ENCODE measurements at places on chromosomes 7 and 10.

DNA sequence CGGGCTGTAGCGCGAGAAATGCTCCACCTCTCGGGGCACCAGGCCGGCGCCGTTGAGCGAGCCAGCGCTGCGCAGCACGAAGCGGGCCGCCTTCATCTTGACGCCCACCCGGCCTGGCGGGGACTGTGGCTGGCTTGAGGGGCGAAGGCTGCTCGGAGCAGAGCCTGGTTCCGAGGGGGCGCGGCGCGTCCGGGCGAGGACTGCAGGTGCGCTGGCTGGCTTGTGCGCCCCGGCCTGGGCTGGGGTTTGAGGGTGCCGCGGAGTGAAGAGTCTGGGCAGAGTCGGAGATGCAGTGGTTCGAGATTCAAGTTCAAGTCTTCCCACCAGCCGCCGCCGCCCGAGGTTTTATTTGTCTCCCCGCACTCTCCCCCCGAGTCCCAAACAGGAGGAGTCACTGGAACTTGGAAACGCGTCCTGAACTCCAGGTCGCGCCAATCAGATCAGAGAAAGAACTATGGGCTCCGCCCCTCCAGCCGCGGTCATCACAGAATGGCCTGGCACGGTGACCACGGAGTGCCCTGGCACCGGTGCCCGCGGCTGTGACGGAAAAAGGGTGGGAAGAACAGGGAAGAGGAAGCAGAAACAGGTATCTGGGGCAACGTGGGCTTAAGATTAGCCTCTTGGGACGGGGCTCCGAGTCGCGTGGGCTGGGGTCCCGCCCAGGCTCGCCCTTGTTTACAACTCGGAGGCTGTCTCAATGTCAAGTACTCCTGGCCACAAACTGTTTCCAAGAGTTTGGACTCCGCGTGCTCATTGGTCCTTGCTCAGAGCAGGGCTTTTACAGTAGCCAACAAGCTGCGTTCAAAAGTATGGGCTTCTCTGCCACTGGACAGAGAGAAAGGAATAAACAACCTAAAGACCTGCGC, at the start of gene PDK4:
Gene PDK4 (minus strand): TSS at position 319 of the 866 bp plus-strand sequence. CDS start 223 bp downstream, at position 96.
- no peak for DNase-seq

GRCh38 chr7:42790196-42790595, 121.7 kb downstream of the C7orf25 start:
- no peak for DNase-seq

GRCh38 chr7:138431517-138431916, 28.5 kb upstream of the TRIM24 start:
- DNase-seq = no peak

DNA sequence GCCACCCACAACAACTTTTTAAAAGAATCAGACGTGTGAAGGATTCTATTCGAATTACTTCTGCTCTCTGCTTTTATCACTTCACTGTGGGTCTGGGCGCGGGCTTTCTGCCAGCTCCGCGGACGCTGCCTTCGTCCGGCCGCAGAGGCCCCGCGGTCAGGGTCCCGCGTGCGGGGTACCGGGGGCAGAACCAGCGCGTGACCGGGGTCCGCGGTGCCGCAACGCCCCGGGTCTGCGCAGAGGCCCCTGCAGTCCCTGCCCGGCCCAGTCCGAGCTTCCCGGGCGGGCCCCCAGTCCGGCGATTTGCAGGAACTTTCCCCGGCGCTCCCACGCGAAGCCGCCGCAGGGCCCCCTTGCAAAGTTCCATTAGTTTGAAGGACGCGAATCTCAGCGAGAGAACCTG, 461 bp upstream of the HTRA1 start:
- DNase-seq = no peak

DNA sequence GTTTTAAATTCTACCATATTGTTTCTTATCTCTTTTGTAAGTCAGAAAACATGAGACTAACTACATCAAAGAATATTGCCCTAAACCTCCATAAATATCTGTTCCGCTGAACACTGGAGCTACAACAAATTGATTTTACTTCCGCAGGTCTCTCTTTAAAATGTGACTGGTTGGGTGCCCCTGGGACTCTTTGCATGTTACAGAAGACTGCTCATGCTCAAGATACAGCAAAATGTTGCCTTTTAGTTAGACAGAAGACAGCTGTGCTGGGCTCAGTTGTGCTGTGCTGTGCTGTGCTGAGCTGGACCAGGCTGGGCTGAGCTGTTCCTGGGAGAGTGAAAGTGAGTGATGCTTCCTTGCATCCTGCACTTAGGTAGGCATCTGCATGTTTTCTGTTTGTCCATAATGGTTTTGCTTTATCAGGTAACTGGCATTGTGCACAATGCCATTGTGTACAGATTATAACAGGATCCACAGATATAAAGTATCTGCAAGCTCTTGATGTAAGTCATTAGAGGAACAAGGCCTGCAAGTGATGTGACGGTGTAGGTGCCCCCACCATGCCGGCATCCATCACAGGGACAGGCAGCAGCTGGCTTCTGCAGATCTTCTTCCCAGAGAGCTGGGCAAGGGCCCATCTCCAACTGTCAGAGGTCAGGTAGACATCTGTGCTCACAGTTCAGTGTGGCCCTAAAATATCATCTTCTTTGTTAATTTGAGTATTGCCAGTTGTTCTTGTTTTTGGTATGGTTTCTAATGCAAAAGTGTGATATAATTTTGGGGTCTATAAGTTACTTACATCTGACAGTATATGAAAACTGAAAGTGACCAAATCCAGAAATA, 972.5 kb upstream of the CELF2 start:
- DNase-seq = no peak

- no peak for DNase-seq
Observed at GRCh38 chr10:48903151-48903550, 36.5 kb downstream of the LRRC18 start.

GRCh38 chr10:88540351-88540750, 42.8 kb downstream of the RNLS start:
- DNase-seq = no peak

DNA sequence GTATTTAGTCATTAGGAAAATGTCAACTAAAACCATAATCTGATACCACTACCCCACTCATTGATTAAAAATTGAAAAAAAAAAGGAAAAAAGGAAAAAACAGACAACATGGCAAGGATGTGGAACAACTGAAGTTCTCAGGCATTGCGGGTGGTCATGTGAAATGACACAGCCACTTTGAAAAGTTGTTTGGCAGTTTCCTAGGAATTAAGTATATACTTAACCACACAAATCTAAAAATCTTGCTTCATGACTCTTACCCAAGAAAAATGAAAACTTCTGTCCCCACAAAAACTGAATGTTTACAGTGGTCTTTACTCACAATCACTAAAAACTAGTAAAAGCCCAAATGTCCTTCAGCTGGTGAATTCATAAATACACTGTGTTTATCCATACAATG, 254.5 kb downstream of the AHR start:
- DNase-seq = no peak

DNA sequence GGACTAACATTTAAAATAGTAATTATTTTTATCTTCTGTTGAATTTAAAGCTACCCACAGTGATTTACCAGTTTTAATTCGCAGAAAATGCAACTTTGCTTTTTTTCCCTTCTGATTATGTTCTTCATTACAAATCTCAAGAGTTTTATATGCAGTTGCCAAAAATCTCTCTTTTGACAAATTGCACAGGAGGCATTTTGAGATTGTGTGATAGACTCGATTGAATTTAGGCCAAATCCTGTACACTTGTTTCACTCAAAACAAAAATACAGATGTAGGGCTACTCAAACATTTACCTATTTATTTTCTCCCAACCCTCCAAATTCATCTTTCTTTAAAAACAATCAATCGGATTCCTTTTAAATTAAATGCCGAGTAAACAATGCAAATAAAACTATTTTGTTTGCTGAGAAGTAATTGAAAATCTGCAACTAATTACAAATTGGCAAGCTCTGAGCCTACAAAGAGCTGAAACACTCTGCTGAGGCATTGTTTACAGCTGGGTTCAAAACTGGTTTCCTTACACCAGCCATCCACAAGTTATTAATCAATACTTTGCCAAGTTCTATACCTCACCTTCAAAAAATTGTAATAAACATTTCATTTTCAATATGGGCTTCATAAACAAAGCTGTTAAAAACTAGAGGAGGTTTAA, 214.9 kb upstream of the TCF7L2 start:
- DNase-seq = no peak

- no peak for DNase-seq
Observed at GRCh38 chr10:18557960-18558359, 93.4 kb downstream of the NSUN6 start.

- no peak for DNase-seq
Observed at GRCh38 chr10:71211053-71211452, 1.3 kb upstream of the UNC5B start.

GRCh38 chr10:103985726-103986125, 18.8 kb downstream of the SLK start:
- no peak for DNase-seq

DNA sequence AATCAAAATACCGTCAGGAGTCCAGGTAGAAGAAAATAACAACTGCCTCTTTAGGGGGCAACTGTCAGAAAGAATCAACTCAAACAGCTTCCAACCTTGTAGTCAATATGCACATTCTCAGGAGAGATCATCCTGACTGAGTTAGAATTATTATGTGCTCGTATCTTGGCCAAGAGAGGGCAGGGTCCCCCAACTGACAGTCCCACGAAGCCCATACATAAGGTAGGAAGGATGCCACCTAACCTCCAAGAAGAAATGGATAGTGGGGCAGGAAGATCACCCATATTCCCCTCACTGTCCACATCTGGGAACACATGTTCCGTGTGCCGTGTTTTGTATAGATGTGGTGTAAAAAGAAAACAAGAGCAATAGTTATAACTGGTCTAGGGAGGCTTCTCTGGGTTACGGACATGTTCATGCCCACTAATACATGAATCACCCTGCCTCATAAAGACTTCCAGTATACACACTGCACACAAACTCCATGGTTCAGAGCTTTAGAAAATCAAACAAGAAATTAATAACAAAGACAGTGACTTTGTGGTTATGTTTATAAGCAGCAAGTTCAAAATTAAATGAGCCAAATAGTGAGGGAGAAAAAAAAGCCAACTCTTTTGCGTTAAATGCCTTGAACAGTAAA, 295.6 kb downstream of the FGFR2 start:
- no peak for DNase-seq

DNA sequence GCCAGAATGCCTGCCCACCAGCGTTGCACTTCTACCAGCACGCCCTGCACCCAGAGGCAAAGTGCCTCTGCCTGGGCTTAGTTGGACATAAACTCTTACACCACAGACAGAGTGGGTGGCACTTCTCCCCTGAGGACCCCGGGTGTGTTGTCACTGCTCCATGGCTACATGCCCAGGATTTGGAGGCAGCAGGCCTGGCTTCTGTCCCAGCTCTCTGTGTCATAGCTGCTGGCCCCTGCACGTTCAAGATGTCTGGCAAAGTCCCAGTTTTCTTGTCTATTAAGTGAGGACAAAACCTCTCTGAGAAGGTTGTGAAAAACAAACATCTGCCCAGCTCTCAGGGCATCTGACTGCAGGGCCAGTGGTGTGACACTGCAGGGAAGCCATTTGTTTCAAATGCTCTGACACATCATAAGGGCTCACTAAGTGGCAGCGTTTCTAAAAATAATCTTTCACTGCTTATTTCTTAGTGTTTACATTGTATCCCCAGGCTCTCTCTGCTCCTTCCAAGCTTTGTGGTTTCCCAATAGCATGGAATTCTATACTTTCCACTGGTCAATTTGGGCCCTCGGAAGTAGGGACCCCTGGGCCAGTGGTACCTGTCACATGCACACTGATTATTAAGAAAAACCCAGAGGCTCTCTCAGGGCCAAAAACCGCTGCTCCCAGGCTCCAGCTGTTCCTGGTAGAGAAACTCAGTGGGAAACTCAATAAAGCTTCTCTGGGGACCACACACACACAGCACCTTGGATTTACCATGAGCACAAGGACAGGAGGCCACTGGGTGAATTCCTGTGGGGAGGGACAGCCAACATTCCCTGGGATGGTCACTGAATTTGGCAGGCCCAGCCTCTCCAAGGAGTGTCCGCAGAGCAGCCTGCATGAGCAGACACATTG, 86.2 kb upstream of the ANLN start:
- DNase-seq = no peak

DNA sequence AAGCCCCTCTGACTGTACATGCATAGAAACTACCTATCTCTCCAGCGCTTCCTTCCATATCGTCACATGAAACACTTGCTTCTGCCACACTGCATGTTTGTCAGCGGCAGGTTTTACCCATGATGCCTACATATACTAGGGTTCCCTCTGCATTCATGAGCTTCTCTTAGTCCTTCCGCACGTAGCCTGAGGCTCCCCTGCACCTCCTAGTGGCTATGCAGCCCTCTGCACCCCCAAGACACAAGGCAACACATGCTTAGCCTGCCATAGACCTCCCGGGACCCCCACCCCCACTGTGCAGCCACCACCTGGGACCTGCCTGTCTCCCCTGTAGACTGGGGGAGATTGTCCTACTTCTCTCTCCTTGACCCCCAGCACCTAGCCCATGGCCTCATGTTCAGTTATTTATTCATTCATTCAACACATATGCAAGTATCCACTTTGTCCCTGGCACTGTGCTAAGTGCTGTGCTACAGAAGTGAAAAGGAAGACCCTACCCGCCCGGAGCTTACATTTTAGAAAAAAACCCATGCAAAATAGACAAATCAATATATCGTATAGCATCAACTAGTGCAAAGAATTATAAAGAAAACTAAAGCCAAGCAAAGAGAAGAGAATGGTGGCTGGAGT, 23.5 kb downstream of the TMEM273 start:
- DNase-seq = peak; percentile 27

- peak; percentile 1 for DNase-seq
Observed at GRCh38 chr7:37108615-37109014, 340.0 kb downstream of the ELMO1 start.

DNA sequence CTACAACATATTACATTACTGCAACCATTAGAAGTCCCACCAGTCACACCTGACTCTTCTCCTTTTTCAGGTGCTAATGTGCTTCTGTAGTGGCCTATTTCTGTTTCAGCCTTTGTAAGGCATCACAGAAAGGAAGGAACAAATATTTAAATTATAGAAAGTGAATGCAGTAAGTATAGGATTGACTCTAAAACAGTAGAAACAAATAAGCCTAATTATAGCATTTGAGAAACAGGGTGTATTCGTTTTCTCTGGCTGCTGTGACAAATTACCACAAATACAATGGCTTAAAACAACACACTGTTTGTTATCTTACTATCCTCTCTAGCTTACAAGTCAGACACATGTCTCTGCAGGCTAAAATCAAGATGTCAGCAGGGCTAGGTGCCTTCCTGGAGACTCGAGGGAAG, 69.4 kb downstream of the CCSER2 start:
- DNase-seq = no peak

- DNase-seq = no peak
Observed at GRCh38 chr7:46494028-46494427, 573.0 kb upstream of the IGFBP3 start.

GRCh38 chr10:58781873-58782488, 269.3 kb downstream of the BICC1 start:
- DNase-seq = no peak

GRCh38 chr7:72706521-72706920, 121.5 kb downstream of the TYW1B start:
- DNase-seq = no peak

DNA sequence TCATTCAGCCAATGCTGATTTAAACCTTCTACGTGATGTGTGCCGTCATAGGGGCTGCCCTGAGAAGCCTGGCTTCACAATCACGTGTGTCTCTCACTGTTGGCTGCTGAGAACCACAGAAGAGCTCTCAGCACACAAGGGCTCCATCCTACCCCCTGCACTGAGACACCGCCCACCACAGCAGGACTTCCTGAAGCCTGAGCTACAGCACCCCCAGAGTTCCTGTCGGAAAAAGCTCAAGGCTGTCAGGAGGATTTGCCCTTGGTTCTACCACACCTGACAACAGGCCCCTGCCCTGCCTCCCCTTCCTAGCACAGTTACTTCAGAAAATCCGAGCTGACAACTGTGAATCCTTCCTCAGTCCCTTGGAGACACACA, 191.9 kb downstream of the MAD1L1 start:
- no peak for DNase-seq

All from stimulated activated CD4-positive, alpha-beta T cell treated with anti-CD3 and anti-CD28 coated beads, TNF-alpha, amount 100 ng/mL, for 48 hours (primary cell).